ENCODE measurements at places on chromosomes 6 and 20.

DNA sequence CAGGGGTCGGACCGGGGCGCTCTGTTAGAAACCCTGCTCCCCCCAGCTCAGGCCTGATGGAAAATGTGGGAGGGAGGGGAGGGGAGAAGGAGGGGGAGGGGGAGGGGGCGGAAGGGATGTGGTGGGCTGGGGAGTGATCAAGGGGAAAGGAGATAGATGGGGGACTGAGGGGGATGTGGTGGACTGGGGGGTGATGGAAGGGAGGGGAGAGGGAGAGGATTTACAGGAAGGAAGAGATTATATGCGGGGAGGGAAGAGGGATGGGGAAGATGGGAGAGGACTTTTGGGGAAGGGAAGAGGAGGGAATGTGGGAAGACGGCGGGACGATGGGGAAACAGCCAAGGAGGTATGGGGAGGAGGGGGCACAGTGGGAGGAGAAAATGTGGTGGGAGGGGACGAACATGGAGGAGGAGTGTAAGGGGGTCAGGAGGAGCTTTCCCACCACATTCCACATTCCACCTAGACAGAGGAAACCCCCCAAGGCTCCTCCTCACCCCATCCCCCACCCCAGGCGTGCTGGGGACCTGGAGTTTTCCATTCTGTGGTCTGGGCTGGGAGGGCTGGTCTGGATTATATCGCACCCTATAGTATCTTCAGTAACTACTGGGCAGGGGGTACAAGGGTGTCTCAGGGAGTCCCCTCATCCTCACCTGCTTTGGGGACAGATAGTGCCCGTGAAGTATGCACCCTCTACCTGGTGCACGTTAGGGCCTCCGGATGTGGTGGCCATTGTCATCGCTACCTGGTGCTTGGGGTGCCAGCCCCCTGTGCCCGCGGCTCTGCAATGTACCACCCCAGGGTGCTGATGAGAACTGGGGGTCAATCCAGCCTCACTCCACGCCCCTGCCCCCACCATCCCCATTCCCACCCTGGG lies 578 bp upstream of the PTGIS start:
- DNase-seq: no peak

GRCh38 chr20:4087923-4088322 lies 72.6 kb upstream of the RNF24 start:
- DNase-seq: no peak

DNA sequence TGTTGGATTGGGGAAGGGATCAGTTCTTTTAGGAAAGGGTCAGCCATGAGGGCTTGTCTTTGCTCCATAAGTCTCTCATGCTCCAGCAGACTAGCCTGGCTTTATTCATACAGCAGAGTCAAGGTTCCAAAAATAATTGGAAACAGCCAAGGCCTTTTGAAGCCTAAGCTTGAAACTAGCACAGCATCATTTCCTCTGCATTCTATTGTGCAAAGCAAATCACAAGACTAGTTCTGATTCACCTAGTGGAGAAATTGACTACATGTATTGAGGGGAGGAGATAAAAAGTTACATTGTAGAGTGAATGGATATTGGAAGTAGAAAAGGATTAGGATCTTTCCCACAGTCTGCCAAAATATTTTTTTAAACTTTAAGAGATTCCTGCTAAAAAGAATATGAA lies 159.3 kb upstream of the PLCB4 start:
- no peak for DNase-seq

GRCh38 chr6:44042989-44043478 lies 84.2 kb downstream of the MRPL14 start:
- DNase-seq: no peak

- no peak for DNase-seq
Observed at GRCh38 chr6:13274707-13275434, 53.5 kb downstream of the TBC1D7 start.

- no peak for DNase-seq
Observed at GRCh38 chr20:38985603-38986170, 23.5 kb downstream of the DHX35 start.

DNA sequence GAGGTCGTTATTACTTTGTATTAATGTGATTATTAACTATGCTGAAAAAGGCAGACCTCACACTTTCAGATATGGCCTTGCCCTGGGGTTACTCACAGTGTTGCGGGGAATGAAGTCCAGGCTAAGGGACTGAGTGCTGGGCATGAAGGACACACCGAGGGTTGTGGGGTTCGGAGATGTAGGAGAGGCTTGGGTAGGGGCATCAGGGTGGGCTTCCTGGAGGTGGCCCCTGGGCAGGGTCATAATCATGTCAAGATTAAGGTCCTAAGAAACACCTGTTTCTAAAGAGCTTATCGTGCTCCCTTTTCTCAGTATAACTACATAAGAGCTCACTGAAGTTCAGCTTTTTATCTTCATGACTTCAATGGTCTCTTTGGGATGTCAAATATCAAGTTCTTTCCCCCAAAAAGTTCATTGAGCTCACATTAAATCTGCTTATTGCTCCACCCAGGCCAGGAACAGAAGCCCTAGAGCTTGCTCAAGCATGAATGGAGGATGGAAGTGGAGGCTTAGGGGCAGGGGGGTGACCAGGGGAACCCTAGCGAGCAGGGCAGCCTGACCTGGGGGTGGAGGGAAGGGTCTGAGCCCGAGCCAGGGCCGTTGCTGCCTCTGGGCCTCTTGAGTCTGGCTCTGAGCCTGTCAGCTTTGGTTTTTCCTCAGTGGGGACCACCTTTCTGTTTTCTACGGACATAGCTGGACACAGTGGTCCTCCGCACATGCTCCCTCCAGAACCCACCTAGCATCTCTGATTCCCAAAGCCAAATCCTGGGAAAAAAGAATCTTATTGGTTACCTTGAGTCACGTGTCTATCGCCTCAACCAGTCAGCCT lies 37.3 kb upstream of the TGM2 start:
- DNase-seq: no peak

- no peak for DNase-seq
Observed at GRCh38 chr6:26367114-26367513, 2.1 kb downstream of the BTN3A2 start.

DNA sequence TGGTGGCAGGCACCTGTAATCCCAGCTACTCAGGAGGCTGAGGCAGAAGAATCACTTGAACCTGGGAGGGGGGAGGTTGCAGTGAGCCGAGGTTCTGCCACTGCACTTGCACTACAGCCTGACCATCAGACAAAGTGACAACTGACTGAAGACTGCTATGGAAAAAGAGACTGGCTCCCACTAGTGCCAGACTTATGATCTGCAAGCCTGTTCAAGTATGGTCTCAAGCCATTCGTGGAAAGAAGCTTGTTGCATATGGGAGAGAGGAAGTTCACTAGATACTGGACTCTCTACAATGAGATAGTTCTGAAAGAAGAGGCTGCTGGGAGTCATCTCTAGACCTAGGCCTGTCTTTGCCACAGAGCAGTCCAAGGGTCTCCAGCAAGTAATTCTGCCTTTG lies 26.7 kb downstream of the MDN1 start:
- no peak for DNase-seq

DNA sequence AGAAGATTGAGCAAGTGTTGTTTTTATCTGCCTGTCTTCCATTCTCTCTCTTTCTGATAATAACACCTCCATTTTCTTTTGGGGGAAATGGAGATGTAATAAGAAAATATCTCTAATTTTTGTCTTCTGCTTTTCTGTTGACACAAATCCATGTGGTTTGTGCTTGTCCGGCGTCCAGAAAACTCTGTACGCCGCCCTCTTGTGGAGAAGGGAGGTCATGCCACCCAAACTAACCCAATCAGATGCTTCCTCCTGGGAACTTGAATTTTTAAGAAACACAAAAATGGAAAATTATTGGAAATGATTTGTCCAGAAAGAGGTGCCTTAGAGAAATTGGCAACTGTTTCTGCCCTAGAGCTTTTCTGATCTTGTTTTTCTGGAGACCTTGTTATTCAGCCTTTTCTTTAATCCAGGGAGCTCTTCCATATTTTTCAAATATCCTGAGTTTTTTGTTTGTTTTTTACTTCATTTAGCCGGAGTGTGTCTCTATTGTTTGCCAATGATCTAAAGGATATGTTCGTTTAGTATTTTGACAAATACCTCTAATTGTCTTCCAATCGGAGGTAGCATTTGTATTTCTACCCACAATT lies 17.8 kb upstream of the FNDC1 start:
- DNase-seq: peak; percentile 61

DNA sequence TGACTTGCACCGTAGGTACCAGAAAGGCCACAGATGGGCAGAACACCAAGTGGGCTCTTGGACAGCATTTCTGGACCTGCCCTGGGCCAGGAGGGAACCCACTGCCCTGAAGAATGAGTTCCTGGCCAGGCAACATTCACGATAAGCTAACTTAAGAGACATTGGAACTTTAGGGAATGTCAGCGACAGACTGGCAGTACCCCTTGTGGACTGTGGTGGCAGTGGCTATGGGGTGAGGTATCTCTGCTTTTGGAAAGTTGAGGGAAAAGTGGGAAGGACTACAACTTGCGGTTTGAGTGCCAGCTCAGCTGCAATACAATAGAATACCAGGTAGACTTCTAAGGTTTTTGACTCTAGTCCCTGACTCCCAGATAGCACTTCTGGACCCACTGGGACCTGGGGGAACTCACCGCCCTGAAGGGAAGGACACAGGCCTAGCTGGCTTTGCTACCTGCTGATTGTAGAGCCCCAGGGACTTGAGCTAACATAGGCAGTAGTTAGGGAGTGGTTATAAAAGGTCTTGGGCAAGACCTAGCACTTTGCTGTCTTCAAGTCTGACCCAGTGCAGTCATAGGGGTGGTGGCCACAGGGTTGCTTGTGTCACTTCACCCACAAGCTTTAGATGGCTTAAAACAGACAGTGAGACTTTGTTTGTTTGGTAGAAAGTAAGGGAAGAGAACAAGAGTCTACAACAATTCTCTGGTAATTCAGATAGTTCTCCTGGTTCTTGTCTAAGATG lies 617.6 kb downstream of the COL12A1 start:
- DNase-seq: no peak

GRCh38 chr6:134288538-134289203 lies 29.2 kb downstream of the SGK1 start:
- no peak for DNase-seq

DNA sequence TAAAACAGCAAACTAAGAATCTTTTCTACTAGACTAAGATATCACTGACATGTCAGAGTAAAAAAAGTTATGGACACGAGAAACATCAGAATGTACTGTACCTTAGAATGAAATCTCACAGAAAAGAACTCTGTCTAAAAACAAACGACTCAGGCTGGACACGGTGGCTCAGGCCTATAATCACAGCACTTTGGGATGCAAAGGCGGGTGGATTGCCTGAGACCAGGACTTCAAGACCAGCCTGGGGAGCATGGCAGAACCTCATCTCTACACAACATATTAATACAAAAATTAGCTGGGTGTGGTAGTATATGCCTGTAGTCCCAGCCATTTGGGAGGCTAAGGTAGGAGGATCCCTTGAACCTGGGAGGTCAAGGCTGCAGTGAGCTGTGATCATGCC lies 122.6 kb downstream of the PRND start:
- no peak for DNase-seq

- DNase-seq: peak; percentile 86
Observed at GRCh38 chr20:31572701-31573554, 32.2 kb upstream of the ID1 start.

DNA sequence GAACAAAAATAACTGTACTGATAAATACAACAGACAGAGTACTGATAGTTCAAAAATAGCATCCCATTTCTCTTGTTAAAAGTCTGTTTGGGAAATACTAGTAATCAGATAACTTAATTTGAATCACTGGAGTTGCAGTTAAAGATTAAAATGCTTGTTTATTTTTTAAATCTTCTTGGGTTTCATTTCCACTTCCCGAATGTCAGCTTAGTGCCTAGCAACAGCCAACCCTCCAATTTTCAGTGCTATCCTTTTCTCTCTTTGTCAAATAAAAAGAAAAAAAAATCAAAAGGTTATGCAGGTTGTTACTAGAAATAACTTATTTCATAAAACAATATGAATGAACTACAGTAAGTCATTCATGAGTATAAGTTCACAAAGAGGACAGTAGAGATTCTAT lies 257.7 kb upstream of the STXBP5 start:
- DNase-seq: no peak

- DNase-seq: no peak
Observed at GRCh38 chr20:18692447-18692846, 104.6 kb downstream of the DTD1 start.

DNA sequence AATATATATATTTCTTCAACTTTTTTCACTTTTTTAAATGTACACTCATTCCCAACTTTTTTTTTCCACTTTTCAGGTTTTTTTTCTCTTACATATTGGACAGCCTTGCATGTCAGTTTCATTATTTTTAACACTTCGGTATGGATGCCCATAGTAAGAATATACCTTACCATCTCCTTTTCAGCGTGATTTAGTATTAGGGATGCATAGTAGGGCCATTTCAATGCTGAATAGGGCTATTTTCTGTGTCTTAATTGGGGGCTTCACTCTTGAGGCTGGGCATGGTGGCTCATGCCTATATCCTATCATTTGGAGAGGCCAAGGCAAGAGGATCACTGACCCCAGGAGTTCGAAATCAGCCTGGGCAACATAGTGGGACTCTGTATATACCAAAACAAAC lies 6.7 kb downstream of the RNF114 start:
- no peak for DNase-seq

GRCh38 chr6:7542065-7542873 lies 798 bp downstream of the DSP start:
- DNase-seq: no peak

DNA sequence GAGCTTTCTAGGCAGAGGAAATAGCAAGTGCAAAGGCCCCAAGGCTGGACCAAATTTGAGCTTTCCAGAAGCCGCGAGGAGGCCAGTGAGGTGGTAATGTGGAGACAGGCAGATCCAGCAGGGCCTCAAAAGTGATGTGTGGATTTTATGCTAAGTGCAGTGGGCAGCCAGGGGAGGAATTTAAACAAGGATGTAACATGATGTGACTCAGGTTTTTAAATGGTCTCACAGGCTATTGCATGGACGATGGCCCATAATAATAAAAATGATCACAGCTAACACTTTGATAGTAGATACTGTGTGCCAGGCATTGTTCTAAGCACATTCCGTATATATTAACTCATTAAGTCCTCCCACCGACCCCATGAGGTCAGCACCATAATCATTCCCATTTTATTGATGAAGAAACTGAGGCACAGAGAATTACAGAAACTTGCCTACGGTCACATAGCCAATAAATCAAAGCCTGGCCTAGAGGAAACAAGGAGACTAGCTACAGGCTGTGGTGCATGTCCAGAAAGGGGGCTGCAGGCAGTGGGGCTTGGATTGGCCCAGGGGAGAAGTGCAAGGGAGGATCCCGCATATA lies 18.0 kb upstream of the PREX1 start:
- DNase-seq: no peak

- DNase-seq: no peak
Observed at GRCh38 chr20:46251211-46251673, 57.1 kb downstream of the CDH22 start.

- no peak for DNase-seq
Observed at GRCh38 chr20:50360218-50360672, 149.9 kb upstream of the PTPN1 start.

DNA sequence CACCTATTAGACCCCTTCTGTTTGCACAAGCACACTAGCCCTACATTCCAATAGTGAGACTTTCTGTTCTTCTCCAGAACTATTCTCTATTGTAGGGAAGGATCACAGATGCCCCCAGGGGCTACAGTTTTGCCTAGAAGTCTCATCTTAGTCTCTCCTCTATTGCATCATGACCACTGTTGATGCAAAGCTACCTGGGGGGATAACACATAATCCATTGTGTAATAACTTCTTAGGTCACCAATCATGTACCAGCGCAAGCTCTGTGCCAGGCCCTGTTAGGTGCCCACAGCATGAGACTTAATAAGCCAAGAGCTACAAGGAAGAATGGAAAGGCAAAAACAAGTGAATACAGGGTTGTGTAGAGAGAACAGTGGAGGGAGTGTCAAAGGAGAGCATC lies 98.1 kb upstream of the TNFAIP3 start:
- DNase-seq: no peak
